ENCODE measurements at places on chromosomes 7 and 10. TPM values are rescaled to one million over a fixed set of nuclear protein-coding genes. Genes with fewer than 3 reads are reported as not detected.
A peak's percentile ranks its signal among the peaks of the same experiment; 100 is the strongest.

GRCh38 chr7:141178486-141179135 is 104.7 kb downstream of the TMEM178B start:
- DNase-seq: no peak

DNA sequence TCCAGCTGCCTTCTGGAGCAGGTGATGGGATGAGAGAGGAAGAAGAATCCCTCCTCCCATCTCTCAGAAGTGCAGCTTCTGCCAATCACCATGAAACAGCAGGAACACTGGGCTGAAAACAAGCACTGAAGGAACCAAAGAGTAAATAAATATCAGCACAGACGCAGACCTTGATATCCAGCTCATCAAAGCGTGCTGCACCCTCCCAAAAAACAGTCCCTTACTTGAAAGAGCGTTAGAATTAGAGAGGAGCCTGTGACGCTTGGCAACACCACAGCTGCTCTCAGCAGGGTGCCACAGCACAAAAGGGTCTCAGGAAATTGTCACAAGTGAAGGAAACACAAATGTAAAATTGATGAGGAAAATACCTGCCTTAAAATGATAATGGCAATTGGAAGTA is 39.5 kb downstream of the KLF6 start:
- DNase-seq: no peak

Gene POLR2J2
- 2.1 TPM for polyA plus RNA-seq

Gene C10orf105
- 0.42 TPM for polyA plus RNA-seq

DNA sequence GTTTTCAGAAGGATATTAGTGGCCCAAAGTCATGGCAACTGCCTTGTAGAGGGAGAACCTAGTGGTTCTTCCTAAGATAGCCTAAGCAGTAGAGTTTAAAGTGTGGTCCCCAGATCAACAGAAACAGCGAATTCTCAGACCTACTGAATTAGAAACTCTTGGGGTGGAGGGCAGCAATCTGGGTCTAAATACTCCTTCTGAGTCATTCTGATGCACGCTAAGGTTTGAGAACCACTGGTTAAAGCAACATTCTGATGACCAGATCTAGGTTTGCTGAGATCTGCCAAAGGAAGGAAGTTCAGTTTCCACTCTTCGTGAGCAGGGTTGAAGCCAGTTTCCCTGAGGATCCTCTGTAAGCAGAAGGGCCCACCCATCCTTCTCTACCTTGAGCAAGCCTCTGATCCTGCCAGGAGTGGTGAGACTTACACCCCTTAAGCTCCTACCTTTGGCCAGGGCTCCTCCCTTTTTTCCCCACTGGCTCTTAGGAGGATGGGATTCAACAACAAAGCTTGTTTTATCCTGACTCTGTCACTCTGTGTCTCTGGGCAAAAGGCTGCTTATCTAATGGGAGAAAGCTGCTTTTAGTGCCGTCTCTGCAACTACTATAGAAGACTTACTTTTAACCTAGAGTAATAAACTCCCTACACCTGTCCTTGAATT is 26.8 kb upstream of the TRUB1 start:
- no peak for DNase-seq

GRCh38 chr7:149006345-149006725 is 22.0 kb downstream of the PDIA4 start:
- no peak for DNase-seq

DNA sequence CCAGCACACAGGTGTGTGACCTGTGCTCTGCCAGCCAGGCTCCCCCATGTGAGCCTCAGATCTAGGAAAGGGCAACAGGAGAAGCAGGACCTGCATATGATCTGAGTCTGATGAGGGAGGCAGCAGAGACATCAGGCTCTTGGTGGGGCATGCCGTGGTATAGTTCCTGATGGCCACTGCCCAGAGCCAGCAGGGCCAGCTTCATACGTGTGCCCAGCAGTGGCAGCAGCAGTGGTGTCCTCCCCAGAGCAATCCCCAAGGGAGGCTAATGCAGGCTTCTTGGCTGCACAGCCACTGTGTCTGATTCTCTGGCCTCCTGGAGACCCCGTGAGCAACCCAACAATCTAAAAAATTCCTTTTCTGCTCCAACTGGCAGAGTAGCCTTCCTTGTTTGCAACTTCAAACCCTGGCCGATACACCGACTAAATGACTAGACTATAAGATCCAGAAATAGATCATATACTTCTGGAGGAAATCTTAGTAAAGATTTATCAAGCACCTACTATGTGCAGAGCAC is 230.6 kb upstream of the ZMIZ1 start:
- DNase-seq: no peak

- no peak for DNase-seq
These were observed 716.6 kb upstream of the GALNT17 start for GRCh38 chr7:70415179-70415972.

Gene ENKUR
- 3.3 TPM for polyA plus RNA-seq

Gene GOLGA7B
- 0.18 TPM for polyA plus RNA-seq

Gene PITRM1
- polyA plus RNA-seq: 74.1 TPM

DNA sequence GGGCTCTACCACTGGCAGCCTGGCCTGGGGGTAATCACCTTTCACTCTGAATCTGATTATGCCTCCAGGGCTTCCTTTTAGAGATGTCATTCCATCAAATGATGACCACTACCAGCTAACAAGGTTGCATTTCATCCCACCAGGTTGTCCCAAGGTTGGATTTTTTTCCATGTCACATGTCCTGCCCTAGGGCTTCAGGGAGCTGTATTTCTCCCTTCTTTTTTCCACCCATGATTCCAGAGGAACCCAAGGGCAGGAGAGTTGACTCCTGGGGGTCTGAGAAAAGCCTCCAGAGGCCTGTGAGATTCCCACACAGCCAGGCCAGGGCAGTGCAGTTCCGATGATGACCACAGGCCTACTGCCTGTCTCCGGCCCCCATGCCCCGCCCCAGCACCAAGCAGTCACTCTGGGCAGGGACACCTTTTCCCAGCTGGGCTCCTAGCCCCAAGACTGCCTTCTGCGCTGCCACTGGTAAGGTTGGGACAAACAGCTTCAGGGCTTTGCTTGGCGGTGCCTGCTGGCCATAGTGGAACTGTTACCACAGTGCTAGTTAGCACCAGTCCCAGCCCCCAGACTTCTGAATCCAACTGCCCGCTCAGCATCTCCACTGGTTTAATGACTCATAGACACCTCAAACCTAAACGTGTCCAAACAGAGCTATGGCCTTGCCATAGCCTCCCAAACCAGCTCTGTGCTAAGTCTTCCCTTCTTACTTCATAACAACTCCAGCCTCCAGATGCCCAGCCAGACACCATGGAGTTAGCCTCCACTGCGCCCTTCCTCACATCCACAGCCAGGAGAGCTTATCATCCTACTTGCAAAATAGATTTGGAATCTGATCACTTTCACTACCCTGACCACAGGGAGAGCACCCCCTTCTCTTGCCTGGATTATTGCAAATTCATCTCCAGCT is 133.7 kb downstream of the ARHGAP22 start:
- no peak for DNase-seq

DNA sequence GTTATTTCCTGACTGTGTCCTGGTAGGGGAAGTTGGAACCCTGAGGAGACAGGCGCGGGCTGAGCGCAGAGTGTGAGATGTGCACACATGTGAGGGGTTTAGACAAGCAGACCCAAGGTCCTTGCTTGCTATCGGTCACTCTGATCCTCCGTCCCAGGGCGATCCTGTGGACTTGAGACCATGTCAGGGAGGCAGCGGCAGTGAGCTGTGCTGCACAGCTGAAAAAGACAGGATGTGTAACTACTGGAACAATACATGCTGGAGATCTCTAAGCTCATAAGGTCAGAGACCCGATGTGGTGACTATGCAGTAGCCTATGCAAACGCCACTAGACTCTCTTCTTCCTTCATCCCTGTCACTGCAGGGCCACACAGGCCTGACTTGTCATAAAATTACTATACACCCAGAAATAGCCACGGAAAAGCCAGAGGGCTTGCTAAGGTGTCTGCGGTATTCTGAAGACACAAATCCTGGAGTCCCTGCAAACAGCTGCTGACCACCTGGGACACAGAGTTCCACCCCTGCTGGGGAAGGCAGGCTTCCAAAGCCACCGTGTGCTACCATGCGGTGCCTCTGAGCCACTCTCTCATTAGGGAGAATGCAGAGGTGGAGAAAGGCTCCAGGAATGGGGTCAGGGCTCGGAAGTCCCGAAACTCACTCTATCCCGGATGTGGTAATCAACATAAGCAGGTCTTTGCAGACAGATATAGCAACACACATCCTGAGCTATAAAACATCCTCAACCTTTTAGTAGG is 91.1 kb upstream of the DDC start:
- no peak for DNase-seq

Gene PTER
- 11.5 TPM for polyA plus RNA-seq

- DNase-seq: no peak
These were observed 27.5 kb downstream of the VIM start for GRCh38 chr10:17255512-17255911.

Gene SKIDA1
- polyA plus RNA-seq: 5.6 TPM

- DNase-seq: no peak
These were observed 28.2 kb upstream of the IL6 start for GRCh38 chr7:22698767-22699166.

- no peak for DNase-seq
These were observed 8.7 kb downstream of the ATP6V0E2 start for GRCh38 chr7:149882248-149883047.

Gene FAM25C
- polyA plus RNA-seq: not detected

Gene STEAP1
- 1.7 TPM for polyA plus RNA-seq

DNA sequence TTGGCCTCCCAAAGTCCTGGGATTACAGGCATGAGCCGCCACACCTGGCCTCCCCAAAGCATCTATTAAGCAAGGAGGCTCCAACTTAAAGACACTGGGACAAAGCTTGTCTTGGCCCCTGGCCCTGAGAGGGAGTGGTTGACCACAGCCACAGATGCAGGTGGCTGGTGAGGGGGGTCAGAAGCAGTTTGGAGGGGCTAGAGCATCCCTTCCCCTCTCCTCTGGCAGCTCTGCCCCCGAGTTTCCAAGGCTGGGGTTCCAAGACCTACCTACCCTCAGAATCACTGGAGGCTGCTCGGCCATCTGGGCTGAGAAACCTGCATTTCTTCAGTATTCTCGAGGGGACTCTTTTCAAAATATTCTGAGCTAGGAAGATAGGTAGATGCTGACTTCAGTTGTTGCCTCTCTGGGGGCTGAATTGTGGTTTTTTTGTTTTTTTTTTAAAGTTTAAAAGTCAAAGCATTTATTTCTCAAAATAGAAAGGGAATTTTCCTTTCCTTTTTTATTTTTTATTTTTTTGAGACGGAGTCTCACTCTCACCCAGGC is 32.6 kb downstream of the DDIT4 start:
- no peak for DNase-seq

DNA sequence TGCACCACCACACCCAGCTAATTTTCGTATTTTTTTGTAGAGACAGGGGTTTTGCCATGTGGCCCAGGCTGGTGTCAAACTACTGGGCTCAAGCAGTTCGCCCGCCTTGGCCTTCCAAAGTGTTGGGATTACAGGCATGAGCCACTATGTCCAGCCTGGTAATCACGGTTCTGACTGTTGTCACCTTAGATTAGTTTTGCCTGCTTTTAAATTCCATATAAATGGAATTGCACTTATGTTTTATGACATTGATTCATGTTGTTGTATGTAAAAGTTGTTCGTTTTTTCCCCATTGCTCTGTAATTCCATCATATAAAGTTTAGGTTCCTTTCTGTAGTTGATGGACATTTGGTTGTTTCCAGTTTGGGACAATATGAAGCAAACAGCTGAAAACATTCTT is 106.0 kb downstream of the CAMK1D start:
- DNase-seq: no peak

DNA sequence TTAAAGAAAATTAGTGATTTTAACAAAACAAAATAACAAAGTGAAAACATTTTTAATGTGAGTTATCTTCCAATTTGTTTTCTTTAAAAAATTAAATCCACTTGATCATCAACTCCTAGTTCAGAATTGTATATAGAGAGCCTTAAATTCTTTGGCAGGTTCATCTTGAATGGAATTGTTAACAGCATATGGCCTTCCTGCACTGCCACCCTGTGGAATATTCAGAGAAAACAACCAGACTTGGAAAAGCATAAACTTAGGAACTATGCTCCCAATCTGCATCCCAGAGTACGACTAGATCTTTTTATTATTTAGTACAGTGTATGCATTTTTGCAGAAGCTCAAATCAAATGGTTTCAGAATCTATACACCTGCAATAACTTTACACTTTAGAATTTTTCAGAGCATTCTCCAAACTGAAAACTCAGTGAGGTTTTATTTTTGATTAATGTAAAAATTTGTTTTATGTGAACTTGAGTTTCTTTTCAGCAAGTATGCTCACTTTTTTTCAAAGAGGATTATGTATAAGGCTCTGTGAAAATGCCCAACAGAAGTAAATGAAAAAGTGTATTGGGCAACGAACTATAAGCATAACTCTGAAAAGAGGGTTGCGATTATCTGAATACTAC is 44.9 kb upstream of the ANK3 start:
- DNase-seq: peak; percentile 33

- DNase-seq: no peak
These were observed 18.8 kb downstream of the TMEM196 start for GRCh38 chr7:19754521-19755116.

GRCh38 chr7:142585425-142585824 is 163.8 kb upstream of the PRSS1 start:
- no peak for DNase-seq

- no peak for DNase-seq
These were observed 26.6 kb downstream of the DGKI start for GRCh38 chr7:137820156-137820555.

GRCh38 chr10:47043928-47044538 is 132.8 kb downstream of the PTPN20 start:
- DNase-seq: no peak

GRCh38 chr7:145016068-145016467 is 180.2 kb upstream of the TPK1 start:
- peak; percentile 3 for DNase-seq

Gene LOXL4
- 5.4 TPM for polyA plus RNA-seq

Gene FFAR4
- 0.11 TPM for polyA plus RNA-seq

- DNase-seq: no peak
These were observed 105.3 kb downstream of the LRRC18 start for GRCh38 chr10:48834189-48834965.

DNA sequence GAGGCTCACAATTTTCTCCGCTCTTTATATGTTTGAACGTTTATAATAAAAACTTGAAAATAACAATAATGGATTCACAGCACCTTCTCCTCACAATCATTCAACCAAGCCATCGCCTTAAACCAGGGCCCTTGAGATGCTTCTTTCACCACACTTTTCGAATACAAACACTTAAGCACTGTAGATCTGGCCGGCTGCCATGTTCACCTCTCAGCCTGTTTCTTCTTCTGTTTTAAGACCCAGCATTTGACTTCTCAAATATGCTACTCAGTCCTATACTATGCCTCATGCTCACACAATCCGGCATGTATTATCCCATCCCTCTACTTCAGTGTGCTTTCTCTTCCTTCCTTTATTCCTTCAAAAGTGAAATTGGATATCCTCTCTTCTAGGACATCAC is 280.6 kb downstream of the TFEC start:
- DNase-seq: peak; percentile 44

DNA sequence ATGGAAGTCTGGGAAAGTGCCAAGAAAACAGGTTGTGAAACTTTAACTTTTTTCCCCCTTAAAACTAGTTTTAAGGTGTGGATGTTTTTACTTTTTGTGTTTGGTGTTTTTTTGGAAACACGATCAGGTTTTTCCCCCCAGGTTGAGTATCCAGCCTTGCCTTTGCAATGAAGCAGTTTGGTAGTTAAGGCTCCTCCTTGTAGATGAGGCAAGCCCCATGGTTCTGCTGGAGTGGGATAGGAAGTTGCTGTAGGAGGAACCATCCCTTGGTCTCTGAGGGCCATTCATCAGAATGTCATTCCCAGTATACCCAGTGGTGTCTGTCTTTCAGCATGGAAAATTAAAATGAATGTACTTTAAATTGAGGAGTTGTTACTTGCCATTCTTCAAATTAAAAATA is 2.7 kb downstream of the CUL1 start:
- DNase-seq: no peak

All from right lung (tissue), 10 donors.